ENCODE measurements at places on chromosomes 5 and 9. TPM values are rescaled to one million over a fixed set of nuclear protein-coding genes. Genes with fewer than 3 reads are reported as not detected.
A peak's percentile ranks its signal among the peaks of the same experiment; 100 is the strongest.

GRCh38 chr9:76756268-76756640, 8.0 kb upstream of the PCA3 start:
- H3K27me3 ChIP-seq: peaks cover 2% of the 10 kb centered on the region
- no peaks in the 10 kb centered on the region for H3K36me3 ChIP-seq
- H3K27ac ChIP-seq: no peak overlapping the region

- H3K4me1 ChIP-seq: no peaks in the 10 kb centered on the region
- H3K36me3 ChIP-seq: no peaks in the 10 kb centered on the region
- no peak overlapping the region for H3K4me3 ChIP-seq
- no peak overlapping the region for H3K27ac ChIP-seq
- DNase-seq: no peak
These were observed 247.5 kb downstream of the GABRB2 start for GRCh38 chr5:161299053-161299452.

- DNase-seq: no peak
- H3K36me3 ChIP-seq: peaks cover 8% of the 10 kb centered on the region
- H3K4me3 ChIP-seq: no peak overlapping the region
- H3K27me3 ChIP-seq: no peaks in the 10 kb centered on the region
These were observed 64.9 kb downstream of the GNAQ start for GRCh38 chr9:77966718-77967117.

- no peak for DNase-seq
- H3K4me3 ChIP-seq: no peak overlapping the region
- H3K4me1 ChIP-seq: no peaks in the 10 kb centered on the region
- no peaks in the 10 kb centered on the region for H3K27me3 ChIP-seq
These were observed 92.6 kb downstream of the CDKN2A start for GRCh38 chr9:21901546-21901945.

- no peaks in the 10 kb centered on the region for H3K4me1 ChIP-seq
- H3K27me3 ChIP-seq: no peaks in the 10 kb centered on the region
- DNase-seq: no peak
- H3K4me3 ChIP-seq: no peak overlapping the region
- H3K36me3 ChIP-seq: no peaks in the 10 kb centered on the region
These were observed 219.2 kb downstream of the DCP2 start for GRCh38 chr5:113195771-113196170.

DNA sequence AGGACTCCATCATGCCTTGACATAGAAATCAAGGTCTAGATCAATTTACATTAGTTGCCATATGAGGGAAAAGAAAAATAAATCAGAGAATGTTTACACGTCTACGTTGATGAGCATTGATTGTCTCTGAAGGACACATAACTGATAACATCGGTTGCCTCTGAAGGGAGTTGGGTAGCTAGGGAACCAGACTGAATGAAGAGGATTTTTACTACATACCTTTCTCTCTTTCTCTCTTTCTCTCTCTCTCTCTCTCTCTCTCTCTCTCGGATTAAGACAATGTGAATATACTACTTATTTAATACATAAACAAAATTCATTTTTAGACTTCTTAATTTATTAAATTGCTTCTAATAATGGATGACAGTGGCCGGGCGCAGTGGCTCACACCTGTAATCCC, 118.4 kb upstream of the DAPK1 start:
- H3K27ac ChIP-seq: no peak overlapping the region
- no peak overlapping the region for H3K4me3 ChIP-seq
- no peaks in the 10 kb centered on the region for H3K36me3 ChIP-seq
- no peak for DNase-seq
- peaks cover 1% of the 10 kb centered on the region for H3K4me1 ChIP-seq

GPR107 gene
- 18.2 TPM for total RNA-seq

- peaks cover 3% of the 10 kb centered on the region for H3K36me3 ChIP-seq
- H3K4me3 ChIP-seq: no peak overlapping the region
- peaks cover 12% of the 10 kb centered on the region for H3K4me1 ChIP-seq
These were observed 21.4 kb downstream of the GOLGA2 start for GRCh38 chr9:128254362-128254761.

DNA sequence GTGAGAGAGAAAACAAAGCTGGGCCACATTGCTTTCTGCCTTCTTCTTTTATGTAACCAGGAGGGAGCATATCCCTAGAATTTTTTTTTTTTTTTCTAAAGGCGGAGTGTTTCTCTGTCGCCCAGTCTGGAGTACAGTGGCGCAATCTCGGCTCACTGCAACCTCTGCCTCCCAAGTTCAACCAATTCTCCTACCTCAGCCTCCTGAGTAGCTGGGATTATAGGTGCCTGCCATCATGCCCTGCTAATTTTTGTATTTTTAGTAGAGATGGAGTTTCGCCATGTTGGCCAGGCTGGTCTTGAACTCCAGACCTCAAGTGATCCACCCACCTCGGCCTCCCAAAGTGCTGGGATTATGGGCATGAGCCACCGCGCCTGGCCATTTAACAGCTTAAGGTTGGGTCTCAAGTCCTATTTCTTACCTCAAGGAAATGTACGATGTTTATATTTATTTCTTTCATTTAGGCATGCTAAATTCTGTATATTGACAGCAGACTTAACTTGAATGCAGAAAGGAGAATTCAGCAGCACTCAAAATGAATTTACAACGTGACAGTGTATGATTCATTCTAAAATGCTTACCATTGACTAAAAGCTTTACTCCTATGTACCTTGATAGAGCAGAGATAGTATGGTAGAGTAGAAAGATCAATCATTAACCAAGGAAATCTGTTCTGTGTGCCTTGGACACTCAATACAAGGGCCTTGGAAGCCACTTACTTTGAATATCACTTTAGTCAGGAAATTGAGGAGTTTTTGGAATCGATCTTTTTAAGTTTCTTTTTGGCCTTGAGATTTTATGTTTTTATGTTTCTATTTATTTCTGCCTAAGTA, 100.9 kb downstream of the F2RL2 start:
- no peak overlapping the region for H3K4me3 ChIP-seq
- peaks cover 58% of the 10 kb centered on the region for H3K4me1 ChIP-seq
- DNase-seq: no peak
- peak overlapping the region; percentile 31 for H3K27ac ChIP-seq
- H3K36me3 ChIP-seq: peaks cover 10% of the 10 kb centered on the region
- no peaks in the 10 kb centered on the region for H3K27me3 ChIP-seq

TLX3 gene
- not detected for total RNA-seq

GRCh38 chr5:561408-561807, 37.2 kb upstream of the SLC9A3 start:
- no peak overlapping the region for H3K4me3 ChIP-seq
- no peaks in the 10 kb centered on the region for H3K4me1 ChIP-seq
- DNase-seq: no peak

ZFP2 gene
- total RNA-seq: 0.69 TPM

DNA sequence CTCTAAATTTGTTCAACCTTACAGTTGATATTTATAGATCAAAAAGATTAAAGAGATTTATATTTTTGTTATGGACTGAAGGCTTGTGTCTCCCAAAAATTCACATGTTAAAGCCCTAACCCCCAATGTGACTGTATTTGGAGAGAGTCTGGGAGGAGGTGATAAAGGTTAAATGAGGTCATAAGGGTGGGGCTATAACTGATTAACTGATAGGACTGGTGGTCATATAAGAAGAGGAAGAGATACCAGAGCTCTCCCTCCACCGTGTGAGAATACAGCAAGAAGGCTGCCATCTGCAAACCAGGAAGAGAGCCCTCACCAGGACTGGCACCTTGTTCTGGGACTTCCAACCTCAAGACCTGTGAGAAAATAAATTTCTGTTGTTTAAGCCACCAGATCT, 264.3 kb downstream of the ENC1 start:
- no peaks in the 10 kb centered on the region for H3K4me1 ChIP-seq
- H3K36me3 ChIP-seq: no peaks in the 10 kb centered on the region
- peaks cover 5% of the 10 kb centered on the region for H3K27me3 ChIP-seq
- no peak overlapping the region for H3K27ac ChIP-seq
- no peak overlapping the region for H3K4me3 ChIP-seq
- DNase-seq: no peak

ANKRD31 gene
- 0.94 TPM for total RNA-seq

SAPCD2 gene
- 13.5 TPM for total RNA-seq

DNA sequence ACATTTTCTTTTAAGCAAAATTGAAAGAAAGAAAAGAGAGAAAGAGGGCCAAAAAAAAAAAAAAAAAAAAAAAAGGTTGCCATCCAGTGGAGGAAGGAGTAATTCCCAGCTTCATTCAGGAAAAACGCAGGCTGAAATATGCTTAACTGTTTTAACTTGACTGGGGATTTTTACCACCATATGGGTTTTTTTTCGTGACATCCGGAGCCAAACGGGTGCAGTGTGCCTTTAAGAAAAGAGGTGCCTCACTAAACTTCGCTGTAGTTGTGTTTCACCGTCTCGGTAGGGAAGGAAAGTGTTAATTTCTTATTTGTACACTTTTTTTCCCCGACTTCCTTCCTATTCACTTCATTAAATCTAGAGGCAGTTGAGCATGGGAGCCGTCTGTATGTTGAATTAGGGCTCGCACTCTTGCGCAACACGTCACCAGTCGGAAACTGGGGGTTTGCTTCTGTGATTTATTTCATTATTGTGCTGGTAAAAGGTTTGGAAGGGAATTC, 143.0 kb downstream of the SMARCA2 start:
- H3K27me3 ChIP-seq: no peaks in the 10 kb centered on the region
- peaks cover 15% of the 10 kb centered on the region for H3K36me3 ChIP-seq
- H3K4me3 ChIP-seq: peak overlapping the region; percentile 81
- peak overlapping the region; percentile 97 for H3K27ac ChIP-seq
- DNase-seq: peak; percentile 59

DNA sequence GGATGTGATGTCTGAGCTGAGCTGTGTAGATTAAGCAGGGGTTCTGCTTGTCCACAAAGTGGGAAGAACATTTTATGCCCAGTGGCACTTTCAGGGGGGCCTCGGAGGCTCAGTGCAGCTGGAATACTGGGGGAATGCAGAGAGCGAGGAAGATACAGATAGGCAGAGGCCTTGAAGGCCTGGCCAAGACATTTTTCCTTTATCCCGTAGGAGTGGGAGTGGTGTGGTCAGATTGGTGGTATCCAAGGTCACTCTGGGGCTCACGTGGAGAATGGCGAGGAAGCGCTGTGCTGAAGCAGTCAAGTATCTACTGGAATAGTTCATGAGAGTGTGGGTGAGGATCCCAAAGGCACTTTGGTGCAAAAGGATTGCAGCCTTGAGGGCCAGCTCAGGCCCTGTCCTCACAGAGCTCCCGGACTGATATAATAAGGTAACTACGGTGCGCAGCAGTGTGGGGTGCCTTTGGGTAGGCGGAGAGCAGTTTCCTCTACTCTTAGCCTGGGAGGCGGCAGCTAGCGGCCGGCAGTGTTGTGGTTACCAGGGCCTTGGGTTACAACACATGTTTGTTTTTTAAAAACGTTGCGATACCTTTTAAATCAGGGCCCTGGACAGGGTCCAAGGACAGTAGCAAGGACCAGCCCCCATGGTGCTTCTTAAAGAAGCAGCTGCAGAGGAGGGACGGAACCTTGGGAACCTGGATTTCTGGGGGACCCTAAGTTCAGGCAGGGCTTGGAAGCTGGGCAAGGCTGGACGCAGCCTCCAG, 10.8 kb upstream of the CCDC69 start:
- peak; percentile 69 for DNase-seq
- H3K27me3 ChIP-seq: no peaks in the 10 kb centered on the region
- no peaks in the 10 kb centered on the region for H3K36me3 ChIP-seq
- peak overlapping the region; percentile 68 for H3K27ac ChIP-seq
- H3K4me1 ChIP-seq: peaks cover 33% of the 10 kb centered on the region
- H3K4me3 ChIP-seq: peak overlapping the region; percentile 22

VAV2 gene
- 5.4 TPM for total RNA-seq

GRCh38 chr5:78430866-78431265, 70.4 kb downstream of the SCAMP1 start:
- H3K27me3 ChIP-seq: no peaks in the 10 kb centered on the region
- peaks cover 49% of the 10 kb centered on the region for H3K36me3 ChIP-seq
- peaks cover 5% of the 10 kb centered on the region for H3K4me1 ChIP-seq
- H3K4me3 ChIP-seq: no peak overlapping the region
- no peak for DNase-seq

DNA sequence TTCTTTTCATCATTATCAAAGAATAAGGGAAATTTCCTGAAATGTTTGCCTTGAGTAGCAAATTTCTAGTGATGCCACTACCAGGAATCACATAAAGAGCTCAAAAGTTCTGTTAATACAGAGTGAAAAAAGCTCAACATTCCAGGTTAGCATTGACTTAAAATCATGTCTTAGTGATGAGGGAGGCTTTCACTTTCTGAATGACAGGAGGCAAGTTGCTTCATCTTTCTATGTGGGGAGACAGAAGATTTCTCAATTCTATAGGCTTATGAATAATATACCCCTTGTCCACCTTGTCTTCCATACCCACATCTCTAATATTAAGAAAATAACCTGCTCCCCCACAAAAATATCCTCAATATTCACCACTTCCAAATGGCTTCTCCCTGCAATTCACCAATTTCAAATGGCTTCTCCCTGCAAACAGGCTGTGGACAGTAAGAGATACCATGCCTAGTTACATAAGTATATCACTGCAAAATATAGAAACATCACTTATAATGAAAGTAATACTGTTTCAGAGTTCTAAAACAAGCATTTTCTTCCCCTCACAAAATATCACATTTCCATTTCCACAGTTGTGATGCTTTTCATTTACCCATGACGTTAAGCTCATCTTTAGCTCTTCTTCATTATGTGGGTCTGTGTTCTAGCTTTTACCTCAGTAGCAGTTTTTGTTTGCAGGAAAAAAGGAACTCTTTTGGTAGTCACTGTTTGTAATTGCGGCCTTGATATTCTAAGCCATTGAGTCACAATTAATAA, 2.2 kb upstream of the JAK2 start:
- peak; percentile 15 for DNase-seq
- peak overlapping the region; percentile 91 for H3K27ac ChIP-seq
- H3K4me3 ChIP-seq: no peak overlapping the region

GRCh38 chr9:112032009-112032408, 135.4 kb downstream of the UGCG start:
- H3K4me3 ChIP-seq: no peak overlapping the region
- peaks cover 13% of the 10 kb centered on the region for H3K27me3 ChIP-seq
- H3K27ac ChIP-seq: no peak overlapping the region
- no peaks in the 10 kb centered on the region for H3K36me3 ChIP-seq

DNA sequence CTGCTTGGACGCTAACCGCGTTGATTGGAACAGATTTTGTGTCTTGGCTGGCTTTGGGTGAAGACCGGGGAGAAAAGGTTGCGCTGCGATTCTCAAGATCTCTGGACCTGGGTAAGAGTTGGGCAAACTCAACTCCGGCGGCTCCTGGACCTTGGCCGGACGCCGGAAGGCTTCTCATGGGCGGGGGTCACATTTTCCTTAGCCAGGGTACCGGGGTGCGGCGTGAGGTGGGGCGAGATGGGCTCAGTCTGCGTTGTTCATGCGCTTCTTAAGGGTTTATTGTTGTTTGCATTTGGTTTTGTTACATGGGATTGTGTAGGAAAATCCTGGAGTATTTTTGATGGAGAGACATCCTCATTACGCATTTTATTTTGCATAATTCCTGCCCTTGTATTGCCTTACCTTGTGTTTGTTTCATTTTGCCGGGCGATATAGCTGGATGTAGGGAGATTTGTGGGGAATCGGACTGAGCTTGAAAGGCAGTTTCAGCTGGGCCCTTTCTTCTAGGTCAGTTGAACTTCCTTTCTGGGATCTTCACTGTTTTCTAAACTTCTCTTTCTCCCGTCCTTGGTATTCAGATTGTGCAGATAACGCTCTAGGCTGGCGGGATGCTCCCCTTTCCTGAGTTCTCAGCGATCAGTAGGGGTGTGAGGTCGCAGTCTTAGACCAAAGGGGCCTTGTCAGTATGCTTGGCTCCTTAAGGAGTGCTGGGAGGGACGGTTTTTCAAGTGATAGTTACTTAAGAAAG, 524 bp downstream of the MEGF10 start:
- peaks cover 57% of the 10 kb centered on the region for H3K27me3 ChIP-seq
- H3K4me3 ChIP-seq: no peak overlapping the region
- H3K36me3 ChIP-seq: no peaks in the 10 kb centered on the region
- H3K27ac ChIP-seq: no peak overlapping the region
- peaks cover 11% of the 10 kb centered on the region for H3K4me1 ChIP-seq
- no peak for DNase-seq

GRCh38 chr9:136251264-136252115, 5.9 kb upstream of the QSOX2 start:
- H3K4me3 ChIP-seq: no peak overlapping the region
- DNase-seq: no peak
- H3K27ac ChIP-seq: no peak overlapping the region
- no peaks in the 10 kb centered on the region for H3K36me3 ChIP-seq
